C1 segment of cervical spinal cord (tissue), 14 donors: ENCODE measurements at places on chromosomes 11 and 22.

GRCh38 chr11:130908770-130909625, 7.3 kb downstream of the SNX19 start:
- no peak for DNase-seq

GRCh38 chr11:109037856-109038780, 373.2 kb downstream of the DDX10 start:
- DNase-seq = no peak

GRCh38 chr11:102981324-102981910, 25.9 kb upstream of the MMP13 start:
- DNase-seq = no peak

- no peak for DNase-seq
Measured at GRCh38 chr11:19895776-19896175, 183.1 kb downstream of the NAV2 start.

DNA sequence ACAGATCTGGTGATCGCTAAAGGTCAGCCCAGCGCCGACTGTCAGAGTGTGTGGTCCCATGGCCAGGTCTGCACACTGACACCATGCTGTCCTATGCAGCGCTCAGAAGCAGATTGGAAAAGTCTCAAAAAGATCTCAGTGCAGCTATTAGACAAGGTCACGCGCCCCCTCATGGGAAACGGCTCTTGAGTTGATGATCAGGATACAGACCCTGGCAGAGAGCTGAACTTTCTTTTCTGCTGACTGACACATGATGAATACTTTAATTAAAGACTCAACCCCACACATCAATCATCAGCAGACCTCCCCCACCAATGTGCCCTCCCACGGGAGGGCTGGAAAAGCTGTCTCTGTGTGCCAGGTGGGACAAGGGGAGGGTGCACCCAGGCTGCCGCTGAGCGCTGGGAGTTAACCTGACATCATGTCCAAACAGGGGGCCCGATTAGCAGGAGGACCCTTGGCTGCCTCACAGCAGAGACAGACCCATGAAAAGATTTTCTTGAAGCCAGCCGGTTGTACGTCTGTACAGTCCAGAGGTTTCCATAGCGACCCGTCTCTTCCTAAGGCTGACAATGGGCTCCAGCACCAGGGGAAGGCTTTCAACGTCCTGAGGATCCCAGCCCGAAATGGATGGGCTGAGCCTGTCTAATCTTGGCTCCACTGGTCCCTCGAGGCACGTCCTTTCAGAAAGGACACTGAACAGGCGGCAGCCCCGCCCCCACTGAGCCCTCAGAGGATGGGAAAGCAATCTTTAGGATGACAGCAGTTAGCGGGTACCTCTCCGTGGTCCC, 26.9 kb downstream of the RASD2 start:
- no peak for DNase-seq

DNA sequence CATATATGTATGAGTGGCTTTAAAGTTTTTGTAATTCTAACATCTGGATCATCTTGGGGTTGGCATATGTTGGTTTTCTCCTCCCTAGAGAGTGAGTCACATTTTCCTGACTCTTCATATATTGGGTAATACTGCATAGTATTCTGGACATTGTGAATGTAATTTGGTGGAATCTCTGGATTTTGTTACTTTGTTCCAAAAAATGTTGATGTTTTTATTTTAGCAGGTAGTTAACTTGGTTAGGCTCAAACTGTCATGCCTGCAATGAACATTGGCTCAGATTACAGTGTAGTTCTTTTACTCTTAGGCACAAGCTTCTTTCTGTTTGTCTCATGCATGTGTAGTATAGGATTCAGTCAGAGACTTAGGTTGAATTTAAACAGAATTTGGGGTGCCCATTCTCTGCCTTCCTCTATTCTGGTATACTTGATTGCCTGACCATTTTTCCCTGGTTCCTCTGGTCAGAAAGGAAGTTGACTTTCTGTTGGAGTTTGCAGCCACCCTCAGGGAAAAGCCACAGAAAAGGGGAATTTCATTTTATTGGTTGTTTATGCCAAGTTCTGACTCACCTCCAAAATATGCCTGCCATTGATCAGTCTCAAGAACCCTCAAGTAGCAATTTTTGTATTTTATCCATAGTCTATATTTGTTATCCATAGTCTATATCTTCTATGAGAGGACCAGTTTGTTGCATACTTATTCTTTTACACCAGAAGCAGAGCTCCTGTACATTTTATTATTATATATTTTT, 151.7 kb downstream of the UVRAG start:
- no peak for DNase-seq

DNA sequence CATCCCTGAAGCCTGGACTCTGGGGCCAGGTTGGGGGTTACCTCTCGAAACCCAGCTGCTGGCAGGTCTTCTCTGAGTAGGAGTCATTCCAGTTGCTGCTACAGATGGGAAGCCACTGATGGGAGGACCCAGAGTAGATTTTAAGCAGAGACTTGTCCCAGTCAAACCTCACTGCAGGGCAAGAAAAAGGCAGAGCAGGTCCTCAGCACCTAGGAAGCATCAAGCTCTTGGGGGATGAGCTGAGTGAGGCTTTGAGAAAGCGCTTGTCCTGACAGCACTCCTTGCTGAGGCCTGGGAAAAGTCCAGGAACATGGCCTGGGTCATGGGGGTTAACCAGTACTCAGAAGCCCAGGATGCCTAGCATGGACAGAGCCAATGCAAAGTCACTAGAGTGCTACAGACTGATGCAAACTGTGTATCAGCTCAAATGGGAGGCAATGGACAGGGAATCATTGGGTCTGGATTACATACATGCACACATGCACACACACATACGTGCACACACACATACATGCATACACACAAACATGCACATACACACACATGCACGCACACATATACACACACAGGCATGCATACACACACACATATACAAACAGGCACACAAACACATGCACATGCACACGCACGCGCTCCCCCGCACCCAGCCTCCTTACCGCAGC, 15.3 kb downstream of the TMPRSS13 start:
- no peak for DNase-seq

- no peak for DNase-seq
Measured at GRCh38 chr22:18987765-18988164, 51.7 kb upstream of the PRODH start.

DNA sequence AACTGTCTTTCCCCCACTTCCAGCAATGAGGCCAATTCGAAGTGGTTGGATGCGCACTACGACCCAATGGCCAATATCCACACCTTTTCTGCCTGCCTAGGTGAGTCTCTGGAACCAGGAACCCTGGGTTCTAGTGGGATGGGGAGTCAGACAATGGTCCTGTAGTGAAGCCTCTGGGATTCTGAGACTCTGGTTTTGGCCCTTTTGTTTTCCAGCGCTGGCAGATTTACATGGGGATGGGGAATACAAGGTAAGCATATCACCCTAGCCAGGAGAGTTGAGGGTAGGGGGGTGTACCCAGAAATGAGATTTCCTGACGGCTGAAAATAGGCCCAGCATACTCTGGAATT, 530 bp downstream of the BBS1 start:
- DNase-seq = no peak

DNA sequence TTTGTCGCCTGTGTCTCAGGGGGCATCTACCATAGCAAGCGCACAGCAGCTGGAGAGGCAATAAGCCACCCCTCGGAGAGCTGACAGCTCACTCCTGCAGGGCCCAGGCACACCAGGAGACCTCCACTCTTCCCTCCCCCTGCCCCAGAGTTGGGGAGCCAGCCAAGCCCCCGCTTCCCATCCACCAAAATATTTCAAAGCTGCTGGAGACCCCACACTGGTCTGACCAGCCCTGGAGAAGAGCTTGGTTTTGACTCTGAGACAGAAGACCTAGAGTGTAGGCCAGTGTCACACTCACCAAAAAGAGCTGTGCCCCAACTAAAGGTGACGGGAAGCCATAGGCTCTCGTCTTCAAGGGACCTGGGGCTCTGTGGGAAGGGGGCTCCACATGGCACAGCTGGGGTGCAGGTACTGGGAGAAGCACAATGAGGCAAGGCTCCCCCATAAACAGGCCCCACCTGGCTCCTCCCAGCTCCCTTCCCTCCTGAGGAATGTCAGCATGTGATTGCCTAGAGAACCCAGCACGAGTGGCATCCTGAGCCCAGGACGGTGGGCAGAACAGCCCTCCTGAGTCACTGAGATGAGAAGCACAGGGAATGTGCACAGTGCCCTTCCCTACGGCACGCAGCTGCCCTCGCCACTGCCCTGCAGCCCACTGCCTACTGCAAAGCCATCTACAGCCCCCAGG, 5.8 kb upstream of the GNAZ start:
- no peak for DNase-seq

DNA sequence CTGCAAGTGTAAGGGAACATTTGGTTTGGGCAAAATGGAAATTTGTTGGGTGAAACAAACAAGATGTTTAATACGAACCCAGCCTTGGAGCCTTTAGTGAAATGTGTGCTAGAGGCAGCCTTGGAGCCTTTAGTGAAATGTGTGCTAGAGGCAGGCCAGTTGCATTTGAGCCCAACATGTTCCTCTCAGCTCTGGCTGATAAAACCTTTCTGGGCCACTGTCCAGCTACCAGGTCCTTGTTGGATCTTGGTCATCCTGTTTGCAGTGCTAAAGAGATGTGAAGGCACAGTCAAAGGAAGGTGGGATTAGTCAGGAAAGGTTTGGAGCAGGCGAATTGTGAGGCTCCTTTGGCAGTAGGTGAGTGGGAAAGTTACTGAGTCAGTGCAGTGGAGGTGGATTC, 48.9 kb downstream of the CEP164 start:
- DNase-seq = no peak

GRCh38 chr22:48742191-48742555, 1085.5 kb downstream of the BRD1 start:
- DNase-seq = no peak

DNA sequence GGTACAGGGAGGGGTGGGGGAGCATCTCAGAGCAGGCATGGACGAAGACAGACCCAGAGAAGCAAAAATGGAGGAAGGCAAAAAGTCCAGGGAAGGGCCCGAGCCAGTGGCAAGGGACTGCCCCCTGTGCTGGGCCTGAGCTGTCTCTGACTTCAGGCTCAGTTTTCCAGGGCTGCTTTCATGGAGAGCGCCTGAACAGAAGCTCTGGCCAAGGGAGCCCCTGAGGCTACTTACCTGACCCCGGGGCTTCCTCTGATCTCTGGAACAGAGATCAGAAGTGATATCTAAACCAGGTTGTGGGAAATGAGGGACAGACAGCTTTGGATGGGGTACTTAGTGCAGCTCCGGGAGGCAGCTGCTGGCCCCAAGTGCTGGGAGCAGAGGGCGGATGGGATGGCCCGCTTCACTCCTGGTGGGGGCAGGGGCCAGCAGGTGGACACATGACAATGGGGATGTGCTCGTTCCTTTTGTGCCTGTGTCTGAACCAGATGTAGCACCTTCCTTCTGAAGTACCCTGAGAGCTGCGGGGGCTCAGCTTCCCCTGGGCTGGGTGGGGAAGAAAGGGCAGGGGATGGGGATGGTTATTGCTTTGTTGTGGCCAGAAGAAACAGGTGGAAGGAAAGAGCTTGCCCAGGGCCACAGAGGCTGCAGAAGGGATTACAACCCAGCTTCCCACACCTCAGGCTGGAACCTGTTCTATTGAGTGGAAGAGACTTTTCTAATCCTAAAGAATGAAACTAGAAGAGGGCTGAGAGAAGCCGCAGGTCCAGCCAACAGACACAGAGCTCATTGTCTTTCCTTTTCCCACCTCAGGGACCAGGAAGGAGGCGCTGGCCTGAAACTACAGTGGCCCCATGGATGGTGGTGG, 5.7 kb downstream of the LRRC10B start:
- DNase-seq = no peak

GRCh38 chr22:31957970-31958594, 13.7 kb downstream of the YWHAH start:
- no peak for DNase-seq

- no peak for DNase-seq
Measured at GRCh38 chr11:25691959-25692358, 640.0 kb upstream of the ANO3 start.

GRCh38 chr11:33040862-33041453, 1.6 kb downstream of the TCP11L1 start:
- DNase-seq = no peak

GRCh38 chr22:48703265-48703941, 1124.3 kb downstream of the BRD1 start:
- no peak for DNase-seq
